AG10803 (cell line): ENCODE measurements at places on chromosomes 5 and 9.

DNA sequence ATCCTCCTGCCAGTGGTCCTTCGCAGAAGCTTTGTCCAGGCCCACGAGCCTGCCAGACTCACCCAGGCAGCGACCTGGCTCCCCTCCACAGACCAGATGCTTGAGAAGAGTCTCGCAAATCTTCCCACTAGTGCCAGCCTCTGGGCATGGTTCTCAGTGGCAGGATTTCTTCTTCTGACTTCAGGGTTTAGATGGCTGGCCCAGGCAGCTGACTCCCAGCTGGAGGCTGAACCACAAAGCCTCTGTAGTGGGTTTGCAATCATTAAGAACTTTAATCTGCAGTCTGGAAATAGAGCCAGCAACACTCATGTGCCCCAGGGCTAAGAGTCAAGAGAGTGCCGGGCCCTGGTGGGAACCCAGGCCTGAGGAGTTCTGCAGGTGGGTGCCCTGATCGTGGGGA is 90.6 kb upstream of the ICE1 start:
- no peak for DNase-seq

DNA sequence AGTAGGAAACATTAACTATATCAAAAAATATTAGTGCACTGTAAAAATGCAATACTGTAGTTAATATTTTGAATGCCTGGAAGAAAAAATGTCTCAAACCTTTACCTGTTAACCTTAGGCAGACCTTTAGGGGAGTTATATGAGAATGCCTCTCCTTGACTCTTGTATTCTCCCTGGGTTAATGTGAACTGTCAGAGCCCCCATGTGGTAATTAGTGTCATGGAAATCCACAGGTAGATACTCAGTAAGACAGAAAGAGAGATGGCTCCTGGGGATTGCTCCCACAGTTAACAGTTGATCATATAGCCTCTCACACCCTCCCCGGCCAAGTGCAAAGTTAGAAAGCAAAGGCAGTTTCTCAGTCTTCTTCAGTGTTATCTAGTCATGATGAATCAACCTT is 742.8 kb downstream of the NR2F1-AS1 start:
- no peak for DNase-seq

DNA sequence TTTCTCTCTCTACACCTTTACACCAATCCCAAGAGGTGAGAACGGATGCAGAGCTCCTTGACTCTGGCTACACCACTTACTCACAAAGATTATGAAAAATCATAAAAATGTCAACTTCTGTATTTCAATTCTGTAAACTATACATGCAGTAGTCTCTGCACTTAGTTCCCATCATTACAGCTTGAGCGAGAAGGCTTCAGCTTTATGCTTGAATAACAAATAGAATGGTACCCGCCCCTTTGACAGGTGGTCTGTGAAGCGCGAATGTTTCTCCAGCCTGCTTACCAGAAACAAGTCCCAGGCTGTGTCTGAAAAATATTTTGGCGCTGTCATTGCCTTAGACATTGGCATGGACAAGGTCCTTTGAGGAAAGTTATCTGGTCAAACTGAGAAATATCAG is 562.4 kb upstream of the CLINT1 start:
- no peak for DNase-seq

- DNase-seq: no peak
These were observed 60.1 kb upstream of the GNE start for GRCh38 chr9:36318212-36318802.

DNA sequence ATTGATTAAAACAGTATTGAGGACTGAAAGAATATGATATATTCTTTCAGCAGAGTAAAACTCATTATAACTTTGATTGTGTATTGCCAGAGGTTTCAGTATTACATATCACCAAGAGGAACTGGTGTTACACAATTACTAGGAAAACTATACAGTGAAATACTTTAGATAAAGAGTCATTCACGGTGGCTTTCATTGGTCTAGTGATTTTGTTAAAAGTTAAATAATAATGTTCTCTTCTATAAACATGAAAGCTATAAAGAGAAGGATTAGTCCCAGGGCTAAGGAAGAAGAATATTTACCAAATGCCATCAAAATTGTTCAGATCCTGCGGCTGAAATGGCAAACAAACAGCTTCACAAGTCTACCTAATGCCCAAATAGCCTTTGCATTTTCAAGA is 306.2 kb downstream of the SEMA5A start:
- DNase-seq: no peak

GRCh38 chr5:90161414-90161813 is 248.1 kb downstream of the CETN3 start:
- DNase-seq: peak; percentile 33
